ENCODE measurements at places on chromosomes 13 and 19.

DNA sequence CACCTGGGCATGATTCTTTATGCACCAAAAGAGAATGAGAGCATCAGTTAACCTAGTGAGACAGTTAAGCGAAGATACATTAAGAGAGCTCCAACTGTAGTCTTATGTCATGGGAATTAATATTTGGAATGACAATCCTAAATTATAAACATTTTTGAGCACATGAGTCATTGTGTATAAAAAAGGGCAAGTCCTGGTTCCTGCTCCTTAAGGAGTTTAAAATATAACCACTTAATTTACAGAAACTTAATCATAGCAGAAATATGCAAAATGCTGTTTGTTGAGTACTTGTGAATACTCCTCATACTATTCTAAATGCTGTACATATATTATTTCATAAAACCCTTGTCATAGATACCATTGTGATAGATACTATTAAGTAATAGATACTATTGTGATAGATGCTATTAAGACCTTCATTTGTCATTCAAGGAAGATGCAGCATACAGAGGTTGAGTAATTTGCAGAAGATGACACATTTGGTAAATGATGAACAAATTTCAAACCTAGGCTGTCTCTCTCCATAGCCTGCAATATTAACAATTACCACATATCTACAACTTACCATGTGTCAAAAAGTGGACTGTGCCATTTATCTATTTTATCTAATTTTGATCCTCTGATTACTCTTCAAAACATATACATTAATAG lies 301.0 kb downstream of the TBC1D4 start:
- no peak for DNase-seq

GRCh38 chr19:22628401-22628800 lies 5.7 kb upstream of the ZNF492 start:
- no peak for DNase-seq

GRCh38 chr19:6714749-6715555 lies 5.5 kb downstream of the C3 start:
- DNase-seq: no peak

DNA sequence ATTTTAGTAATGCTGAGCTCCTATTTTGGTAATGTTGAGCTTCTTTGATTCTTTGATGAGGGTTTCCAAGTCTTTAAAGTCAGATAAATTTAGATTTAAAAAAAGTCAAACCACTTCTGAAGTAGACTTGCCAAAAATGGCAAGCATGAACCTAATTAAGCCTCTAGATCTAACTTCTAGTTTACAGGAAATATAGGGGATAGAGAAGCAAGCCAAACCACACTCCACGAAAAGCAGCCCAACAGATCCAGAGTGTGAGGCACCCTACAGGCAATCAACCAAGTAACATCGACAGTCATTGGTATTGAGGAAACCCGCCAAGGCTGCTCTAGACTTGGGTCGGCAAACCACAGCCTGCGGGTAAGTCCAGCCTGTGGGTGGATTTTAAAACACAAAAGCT lies 3.7 kb downstream of the GGACT start:
- DNase-seq: no peak

GRCh38 chr13:91166714-91167511 lies 180.6 kb upstream of the MIR17HG start:
- no peak for DNase-seq

DNA sequence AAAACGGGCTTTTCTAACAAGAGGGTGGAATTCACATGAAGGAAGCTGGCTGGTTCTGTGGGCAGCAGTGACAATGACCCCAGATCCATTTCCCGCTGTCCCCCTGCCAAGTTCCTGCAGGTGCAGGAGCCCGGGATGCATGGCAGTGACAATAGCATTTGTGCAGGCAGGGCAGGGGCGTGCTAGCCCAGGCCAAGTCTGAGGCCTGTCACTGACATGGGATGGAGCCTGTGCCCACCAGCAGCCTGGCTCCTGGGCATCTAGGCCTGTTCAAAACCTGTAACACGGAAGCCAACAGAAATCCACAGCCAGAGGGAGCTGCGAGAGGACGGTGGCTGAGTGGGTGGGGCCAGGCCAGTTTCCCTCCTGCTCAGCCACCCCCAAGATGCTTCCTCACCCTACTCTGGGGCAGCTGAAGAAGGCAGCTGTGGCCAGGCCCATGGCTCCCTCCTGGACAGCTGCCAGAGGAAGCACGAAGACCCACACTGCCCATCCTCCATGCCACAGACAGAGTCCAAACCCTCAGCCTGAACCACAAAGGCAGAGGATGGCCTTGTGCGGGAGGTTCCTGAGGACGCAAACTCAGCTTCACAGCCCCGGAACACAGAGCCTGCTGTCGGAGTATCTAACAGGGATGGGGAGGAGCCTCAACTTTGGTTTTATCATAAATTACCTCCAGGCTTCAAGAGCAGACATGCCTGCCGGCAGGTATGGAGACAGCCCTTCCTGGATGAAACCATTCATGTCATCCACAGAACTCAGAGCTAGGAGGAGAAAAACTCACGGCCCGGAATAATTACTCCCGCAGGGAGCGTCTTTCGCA lies 74.0 kb downstream of the CEBPG start:
- no peak for DNase-seq

GRCh38 chr13:26010487-26011207 lies 41.2 kb downstream of the SHISA2 start:
- DNase-seq: no peak

- DNase-seq: no peak
Measured at GRCh38 chr13:44463759-44464158, 90.1 kb downstream of the SERP2 start.

- no peak for DNase-seq
Measured at GRCh38 chr19:46288896-46289588, 7.8 kb upstream of the HIF3A start.

DNA sequence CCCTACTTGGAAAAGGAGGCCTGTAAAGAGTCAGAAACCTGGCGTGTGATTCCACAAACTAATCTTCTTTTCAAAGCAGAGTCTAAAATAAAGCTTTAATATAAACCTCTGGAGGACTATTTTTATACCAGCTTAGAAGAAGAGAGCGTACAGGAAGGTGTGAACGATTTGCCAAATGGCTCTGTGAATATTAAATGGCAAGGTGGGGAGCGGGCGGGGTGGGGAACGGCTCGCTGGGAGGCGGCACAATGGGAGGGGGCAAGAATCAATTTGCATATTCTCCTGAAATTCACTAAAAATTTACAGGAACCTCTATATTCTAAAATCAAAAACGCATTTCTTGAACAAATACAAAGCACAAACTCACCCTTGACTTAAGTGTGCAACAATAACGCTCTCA lies 982 bp downstream of the ZNF780B start:
- no peak for DNase-seq

DNA sequence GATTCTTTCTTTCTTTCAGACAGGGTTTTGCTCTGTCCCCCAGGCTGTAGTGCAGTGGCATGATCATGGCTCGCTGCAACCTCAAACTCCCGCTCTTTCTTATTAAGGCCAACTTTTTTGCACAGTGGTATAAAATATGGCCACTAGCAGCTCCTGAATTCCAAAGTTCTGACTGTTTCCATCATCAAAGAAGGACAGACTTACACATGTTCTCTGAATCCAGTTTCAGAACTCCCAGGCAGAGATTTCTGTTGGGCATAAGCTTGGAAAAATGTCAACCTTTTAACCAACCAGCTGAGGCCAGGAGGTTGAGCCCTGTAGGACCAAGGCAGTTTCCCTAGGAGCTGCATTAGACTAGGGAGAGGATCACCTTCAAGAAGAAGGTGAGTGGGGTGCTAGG lies 184.1 kb downstream of the HS6ST3 start:
- no peak for DNase-seq

- DNase-seq: no peak
Measured at GRCh38 chr13:102816708-102817107, 17.8 kb downstream of the BIVM start.

DNA sequence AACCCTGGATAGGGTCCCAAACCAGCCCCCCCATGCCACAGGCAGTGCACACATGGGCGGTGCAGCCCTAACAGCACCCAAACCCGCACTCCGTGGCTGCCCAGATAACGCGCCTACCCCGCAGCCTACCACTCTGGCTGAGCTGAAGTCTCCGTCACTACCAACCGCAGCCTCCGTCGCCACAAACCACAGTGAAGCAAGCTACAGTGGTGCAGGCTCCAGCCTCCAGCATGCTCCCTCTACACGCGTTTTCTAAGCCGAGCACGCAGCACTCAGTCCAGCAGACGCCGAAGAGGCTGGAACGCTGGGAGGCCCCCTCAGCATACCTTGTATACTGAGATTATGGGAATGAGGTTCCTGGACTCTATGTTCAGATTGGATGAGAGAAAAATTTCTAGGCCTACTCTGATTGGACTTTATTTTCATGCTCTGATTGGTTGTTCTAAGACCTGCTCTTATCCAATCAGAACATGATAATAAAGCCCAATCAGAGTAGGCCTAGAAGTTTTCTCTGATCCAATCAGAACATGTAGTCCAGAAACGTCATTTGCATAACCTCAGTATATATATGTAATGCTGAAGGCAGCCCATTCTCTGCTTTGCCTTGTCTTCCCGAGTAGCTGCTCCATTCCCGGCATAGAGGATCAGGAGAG lies 56.7 kb upstream of the C1QTNF9B start:
- no peak for DNase-seq

- DNase-seq: no peak
Measured at GRCh38 chr13:67139551-67139950, 90.6 kb downstream of the PCDH9 start.

- no peak for DNase-seq
Measured at GRCh38 chr19:30001301-30001700, 59.3 kb downstream of the URI1 start.

DNA sequence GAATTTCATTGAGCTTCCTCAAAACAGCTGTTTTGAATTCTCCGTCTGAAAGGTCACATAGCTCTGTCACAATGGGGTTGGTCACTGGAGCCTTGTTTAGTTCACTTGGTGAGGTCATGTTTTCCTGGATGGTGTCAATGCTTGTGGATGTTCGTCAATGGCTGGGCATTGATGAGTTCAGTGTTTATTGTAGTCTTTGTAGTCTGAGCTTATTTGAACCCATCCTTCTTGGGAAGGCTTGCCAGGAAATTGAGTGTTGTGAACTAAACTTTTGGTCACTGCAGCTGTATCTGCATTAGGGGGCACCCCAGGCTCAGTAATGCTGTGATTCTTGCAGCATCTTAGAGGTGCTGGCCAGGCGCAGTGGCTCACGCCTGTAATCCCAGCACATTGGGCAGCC lies 22.0 kb downstream of the BLOC1S3 start:
- no peak for DNase-seq

GRCh38 chr19:15381864-15382263 lies 2.3 kb upstream of the AKAP8 start:
- DNase-seq: no peak

DNA sequence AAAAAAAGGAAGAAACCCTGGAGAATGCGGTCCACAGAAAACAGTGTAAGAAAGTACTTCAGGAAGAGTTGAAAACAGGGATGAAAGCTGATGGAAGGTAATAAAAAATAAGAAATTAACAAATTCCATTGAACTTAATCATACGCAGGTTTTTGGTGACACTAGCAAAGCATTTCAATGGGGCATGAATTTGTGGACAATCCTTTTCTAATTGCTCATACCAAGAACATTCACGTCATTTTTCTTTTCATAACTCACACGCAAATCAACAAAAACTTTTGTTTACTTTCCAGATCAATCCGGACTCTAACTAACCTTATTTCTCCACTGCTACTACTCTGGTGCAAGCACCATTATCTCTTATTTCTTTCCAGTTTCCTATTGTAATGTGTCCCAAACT lies 1195.0 kb downstream of the SLITRK5 start:
- DNase-seq: no peak

- DNase-seq: no peak
Measured at GRCh38 chr13:40666933-40667621, 636 bp upstream of the FOXO1 start.

DNA sequence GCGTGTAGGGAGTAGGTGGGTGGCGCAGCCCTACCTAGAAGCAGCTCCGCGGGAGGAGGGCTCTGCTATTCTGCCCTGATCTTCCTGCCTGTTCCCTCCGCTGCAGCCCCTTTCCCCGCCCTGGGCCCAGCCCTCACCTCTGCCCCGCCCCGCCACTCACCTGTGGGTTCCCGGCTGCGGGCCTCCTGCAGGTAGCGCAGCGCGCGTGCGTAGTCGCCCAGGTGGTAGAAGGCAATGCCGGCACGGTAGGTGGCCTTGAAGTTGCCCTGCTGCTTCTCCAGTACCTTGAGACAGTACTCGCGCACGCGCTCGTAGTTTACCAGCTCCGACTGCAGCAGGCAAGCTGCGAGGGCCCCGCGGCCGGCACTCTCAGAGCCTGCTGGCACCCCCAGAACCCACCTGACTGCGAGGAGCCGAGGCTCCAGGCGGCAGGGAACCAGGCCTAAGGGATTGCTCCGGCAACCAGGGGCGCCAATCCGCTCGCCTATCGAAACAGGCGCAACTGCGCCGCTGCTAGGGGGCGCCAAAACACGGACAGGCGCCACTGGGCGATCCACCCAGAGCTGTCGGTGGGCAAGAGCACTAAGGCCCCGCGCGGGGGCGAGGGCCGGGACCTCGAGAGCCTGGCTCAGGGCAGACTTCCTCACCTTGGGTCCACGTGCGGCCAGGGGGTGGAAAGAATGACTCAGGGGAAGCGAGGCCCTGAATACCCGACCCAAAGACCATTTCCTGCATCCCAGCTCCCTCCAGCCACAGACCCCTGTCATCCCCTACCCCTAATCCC lies 965 bp downstream of the TTC9B start:
- DNase-seq: no peak

DNA sequence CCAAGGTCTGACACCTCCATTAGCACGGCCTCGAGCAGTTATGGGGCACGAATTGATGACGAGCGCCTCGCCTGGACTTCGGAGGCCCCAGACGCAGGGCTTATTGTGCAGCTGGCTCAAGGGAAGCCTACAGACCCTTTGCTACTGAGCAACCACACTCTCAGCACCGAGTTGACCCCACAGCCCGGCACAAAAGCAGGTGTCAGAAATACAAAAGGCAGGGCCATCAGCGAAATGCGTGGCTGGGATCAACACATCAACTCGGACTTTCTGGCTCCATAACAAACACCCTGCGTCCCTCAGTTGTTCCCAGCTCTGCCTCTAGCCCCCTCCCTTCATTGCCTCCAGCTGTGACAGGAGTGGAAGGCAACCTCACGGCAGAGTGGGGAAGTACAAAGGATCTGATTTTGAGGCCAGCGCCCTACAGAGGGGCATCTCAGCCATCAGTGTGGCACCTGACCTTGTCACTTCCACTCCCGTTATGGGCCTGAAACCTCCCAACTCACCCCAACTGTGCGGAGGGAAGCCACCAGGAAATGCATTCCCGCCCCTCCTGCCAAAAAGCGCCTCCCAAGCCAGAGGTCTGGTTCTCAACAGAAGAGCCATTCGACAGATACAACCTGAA lies 18.0 kb downstream of the PEPD start:
- DNase-seq: no peak

DNA sequence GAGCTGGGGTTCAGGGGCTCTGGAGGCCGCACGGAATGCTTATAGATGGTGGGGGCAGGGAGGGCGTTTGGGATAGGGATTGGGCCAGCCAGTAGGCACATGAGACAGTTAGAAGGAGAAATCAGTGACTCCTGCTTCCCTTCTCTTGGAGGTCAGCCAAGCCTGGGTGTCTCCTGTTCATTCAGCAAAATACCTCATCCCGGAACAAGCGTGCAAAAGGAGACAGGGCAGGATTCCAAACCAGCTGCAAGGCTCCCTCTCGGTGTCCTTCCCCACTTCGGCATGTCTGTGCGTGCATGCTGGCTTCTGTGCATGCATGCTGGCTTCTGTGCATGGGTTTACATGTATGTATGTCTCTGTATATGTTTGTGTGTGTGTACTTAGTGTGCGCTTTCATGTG lies 37.3 kb upstream of the PEPD start:
- no peak for DNase-seq

Data from activated CD4-positive, CD25-positive, alpha-beta regulatory T cell (primary cell).